ENCODE measurements at places on chromosomes 2 and 18.

- no peak for DNase-seq
Observed at GRCh38 chr18:29305516-29305915, 1128.6 kb upstream of the CDH2 start.

- no peak for DNase-seq
Observed at GRCh38 chr18:61967252-61967891, 74.6 kb upstream of the RNF152 start.

DNA sequence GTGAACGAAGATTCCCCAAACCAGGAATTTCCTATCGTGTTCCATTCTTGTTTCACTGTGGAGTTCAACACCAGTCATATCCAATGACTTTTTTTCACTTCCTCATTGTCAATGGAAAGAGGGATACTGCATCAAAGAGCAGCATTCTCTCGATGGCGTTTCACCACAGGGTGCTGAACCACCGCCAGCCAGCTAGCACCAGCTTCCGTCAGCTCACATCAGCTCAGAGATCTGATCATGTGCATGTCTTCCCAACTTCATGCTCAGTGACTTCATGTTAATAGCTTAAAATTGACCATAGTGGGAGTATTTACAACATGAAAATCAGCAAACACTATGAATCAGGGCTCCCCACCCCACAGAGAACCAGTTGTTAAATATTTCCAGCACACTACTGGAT lies 359.9 kb downstream of the TNS1 start:
- DNase-seq = no peak

GRCh38 chr18:47036927-47037578 lies 1.6 kb upstream of the ELOA2 start:
- DNase-seq = no peak

DNA sequence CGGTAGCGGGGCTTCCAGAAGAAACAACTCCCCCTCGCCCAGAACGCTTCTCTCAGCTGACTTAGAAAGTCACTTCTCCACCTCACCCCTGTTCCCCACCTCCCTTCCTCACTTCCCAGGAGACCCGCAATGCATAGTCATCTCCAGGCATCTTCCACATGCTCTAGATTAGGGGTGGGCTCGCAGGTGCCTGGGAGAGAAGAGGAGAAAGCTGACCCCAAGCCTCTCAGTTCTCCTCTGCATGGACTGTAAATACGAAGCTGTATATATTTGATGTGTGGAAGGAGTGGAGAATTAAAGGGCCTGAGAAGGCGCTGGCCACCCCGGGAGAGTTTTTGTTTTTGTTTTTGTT lies 1.8 kb downstream of the MAL start:
- no peak for DNase-seq

- no peak for DNase-seq
Observed at GRCh38 chr2:23713351-23713750, 213.6 kb downstream of the ATAD2B start.

- DNase-seq = no peak
Observed at GRCh38 chr2:23664066-23664788, 262.7 kb downstream of the ATAD2B start.

DNA sequence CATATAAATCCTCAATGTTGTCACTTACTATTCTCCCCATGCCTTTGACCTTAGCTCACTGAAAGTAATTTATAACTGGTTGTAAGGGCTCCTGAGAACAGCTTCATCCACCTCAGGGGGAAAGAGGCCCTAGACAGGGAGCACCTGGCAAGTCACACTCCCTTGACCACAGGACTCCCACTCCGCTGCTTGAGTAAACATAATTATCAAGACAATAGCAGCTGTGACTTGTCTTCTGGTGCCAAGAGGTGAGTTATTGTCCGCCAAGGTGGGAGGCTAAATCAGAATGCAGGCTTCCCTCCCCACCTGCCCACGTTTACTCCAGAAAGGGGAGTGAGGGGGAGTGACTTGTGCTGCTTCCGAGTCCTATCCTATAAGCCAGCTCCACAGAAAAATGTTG lies 230.6 kb upstream of the LRATD1 start:
- no peak for DNase-seq

DNA sequence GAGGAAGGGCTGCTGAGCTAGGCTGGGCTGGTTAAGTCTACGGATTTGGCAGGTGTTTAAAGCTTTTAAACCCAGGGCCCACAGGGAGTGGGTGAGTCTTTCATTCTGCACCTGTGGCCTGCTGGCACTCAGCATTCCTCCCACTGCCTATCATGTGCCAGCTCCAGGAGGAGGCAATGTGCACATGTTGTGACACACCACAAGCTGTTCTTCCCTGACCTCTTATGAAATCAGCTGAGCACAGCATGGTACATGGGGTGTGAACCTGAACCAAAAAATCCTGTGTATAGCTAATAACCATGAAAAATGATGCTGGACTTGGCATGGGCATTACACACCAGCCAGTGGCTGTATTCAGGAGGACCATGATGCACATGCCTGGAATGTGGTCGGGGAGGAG lies 297.9 kb upstream of the MMADHC start:
- DNase-seq = no peak

DNA sequence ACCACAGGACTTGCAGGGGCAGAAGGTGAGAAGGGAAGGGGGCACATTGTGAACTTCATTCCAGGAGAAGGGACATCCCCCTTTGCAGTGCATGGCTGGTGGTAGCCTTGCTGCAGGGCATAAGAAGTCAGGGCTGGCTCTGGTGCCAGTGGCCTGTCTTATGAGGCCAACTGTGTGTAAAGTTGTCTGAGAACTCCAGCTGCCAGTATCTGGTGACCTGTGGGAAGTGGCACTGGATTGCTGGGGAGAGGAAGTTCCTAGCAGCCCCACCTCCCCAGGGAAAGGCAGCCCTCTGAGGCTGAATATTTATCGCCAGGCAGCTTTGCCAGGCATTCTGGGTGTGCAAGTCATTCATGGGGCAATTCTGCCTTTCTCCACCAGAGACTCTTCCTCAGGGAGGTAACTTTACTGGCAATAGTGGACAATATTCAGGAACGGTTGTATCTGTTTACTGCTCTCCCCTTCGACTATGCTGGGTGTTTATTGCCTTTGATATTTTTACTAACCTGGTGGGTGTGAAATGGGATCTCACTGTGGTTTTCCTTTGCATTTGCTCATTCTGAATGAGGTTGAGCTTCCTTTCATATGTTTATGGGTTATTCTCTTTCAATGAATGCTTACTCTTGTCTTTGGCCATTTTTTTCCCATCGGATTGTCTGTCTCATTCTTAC lies 12.3 kb downstream of the TRPM8 start:
- no peak for DNase-seq

- peak; percentile 60 for DNase-seq
Observed at GRCh38 chr2:84880645-84881521, at the start of gene TRABD2A. Gene TRABD2A (minus strand): TSS chr2:84881084. CDS start chr2:84881039, 45 bp downstream.

- no peak for DNase-seq
Observed at GRCh38 chr18:59881728-59882656, 17.8 kb upstream of the PMAIP1 start.

DNA sequence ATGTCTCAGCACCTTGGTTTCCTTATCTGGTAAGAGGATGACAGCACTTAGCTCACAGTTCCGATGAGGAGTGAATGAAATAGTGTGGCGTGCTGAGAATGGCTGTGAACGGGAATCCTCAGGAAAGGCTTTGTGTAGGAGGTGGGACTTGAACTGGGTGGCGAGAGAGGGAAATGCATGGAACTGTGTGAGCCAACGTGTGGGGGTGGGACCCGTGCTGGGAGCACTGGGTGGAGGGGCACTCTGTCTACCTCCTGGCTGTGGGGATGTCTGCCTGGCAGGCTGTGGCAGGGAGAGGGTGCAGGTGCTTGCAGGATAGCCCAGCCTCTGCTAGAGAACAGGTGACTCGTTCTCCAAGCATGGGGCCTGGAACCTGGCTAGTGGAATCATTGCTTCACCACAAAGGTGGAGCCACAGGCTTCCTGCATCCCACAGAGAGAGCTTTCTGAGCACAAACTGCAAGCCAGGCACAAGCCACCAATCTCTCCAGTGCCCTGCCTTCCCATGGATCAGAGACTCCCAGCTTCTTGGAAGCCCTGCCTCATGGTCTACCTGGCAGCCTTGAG lies 145.2 kb downstream of the CELF4 start:
- DNase-seq = no peak

- no peak for DNase-seq
Observed at GRCh38 chr2:227849906-227850305, 21.5 kb upstream of the DAW1 start.

DNA sequence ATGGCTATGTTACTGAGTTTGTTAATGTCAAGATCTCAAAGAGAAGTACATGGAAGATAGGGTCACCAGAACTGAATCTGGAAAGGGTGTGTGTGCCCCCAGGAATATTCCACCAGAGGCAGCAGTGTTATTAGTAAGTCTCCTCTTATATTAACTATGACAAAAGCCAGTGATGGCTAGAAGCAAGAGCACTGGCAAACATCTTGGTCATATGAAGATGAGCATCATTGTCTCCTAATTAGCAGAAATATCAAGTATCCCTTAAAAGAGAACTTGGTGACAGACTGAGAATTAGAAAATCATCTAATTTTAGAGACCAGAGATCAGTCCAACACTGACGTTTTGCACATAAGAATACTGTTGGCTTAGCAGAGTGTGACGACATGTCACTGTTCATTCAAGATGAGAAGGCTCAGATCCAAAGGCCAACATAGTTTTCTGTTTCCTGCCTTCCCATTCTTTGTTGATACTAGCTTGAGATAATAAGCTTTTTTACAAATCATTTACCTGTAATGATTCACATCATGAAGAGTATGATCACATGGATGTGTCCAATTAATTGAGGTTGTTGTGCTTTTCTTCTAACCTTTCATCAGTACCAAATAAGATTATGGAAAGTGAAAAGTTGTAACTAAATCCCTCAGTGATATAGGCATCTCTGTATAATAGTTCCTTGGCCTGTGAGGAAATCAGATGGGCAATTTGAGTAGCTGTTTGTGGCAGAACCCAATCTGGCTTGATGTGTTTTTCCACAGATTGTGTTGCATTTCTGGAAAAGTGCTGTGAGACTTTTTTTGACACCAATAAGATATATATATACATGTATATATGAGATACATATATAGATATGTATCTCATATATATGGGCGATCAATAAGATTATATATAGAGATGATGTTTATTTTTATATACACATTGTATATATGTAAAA lies 44.5 kb downstream of the MAPRE2 start:
- DNase-seq = no peak

GRCh38 chr2:162125138-162125537 lies 26.9 kb downstream of the GCG start:
- no peak for DNase-seq

DNA sequence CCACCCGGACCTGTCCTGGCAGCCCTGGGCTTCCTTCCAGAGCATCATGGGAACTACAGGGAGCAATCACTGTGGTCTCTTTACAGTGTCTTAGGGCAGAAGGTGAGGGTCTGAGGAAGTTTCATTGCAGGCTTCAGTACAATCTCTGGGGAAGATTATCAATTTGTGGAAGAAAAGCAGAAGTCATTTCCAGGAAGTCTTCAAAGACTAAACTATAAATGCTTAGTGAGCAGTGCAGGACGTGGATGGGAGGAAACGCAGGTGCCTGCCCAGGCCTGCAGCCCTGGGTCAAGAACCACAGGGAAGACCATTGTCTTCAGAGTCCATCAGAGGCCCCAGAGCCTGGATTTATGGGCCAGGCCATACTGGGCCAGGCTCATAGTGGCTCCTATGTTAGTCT lies 54.3 kb downstream of the INO80C start:
- no peak for DNase-seq

GRCh38 chr2:216362730-216363129 lies 9.6 kb downstream of the MARCHF4 start:
- no peak for DNase-seq

- peak; percentile 80 for DNase-seq
Observed at GRCh38 chr2:31384351-31384750, 30.2 kb downstream of the XDH start.

DNA sequence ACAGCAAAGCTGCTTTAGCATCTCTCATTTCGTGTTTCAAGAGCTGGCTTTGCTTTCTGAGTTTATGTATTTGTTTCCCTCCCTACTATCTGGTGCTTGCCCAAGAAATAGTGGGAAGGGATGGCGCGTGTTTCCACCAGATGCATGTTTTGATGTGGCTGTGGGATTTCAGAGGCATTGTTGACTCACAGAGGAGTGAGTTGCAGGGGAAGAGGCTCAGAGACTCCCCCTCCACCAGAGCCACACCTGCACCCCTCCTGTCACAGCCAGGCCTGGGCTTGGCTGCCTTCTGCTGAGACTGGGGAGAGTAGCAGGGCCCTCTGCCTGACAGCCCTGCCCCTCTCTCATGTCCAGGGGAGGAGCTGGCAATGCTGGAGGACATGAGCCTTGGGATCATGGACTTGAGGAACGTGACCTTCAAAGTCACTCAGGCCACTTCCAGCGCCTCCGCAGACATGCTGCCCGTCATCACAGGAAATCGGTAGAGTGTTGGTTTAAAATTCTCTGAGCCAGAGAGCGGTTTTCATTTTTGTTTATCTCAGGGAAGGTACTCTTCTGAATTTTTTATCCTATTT lies 42.9 kb downstream of the COA5 start:
- DNase-seq = no peak

DNA sequence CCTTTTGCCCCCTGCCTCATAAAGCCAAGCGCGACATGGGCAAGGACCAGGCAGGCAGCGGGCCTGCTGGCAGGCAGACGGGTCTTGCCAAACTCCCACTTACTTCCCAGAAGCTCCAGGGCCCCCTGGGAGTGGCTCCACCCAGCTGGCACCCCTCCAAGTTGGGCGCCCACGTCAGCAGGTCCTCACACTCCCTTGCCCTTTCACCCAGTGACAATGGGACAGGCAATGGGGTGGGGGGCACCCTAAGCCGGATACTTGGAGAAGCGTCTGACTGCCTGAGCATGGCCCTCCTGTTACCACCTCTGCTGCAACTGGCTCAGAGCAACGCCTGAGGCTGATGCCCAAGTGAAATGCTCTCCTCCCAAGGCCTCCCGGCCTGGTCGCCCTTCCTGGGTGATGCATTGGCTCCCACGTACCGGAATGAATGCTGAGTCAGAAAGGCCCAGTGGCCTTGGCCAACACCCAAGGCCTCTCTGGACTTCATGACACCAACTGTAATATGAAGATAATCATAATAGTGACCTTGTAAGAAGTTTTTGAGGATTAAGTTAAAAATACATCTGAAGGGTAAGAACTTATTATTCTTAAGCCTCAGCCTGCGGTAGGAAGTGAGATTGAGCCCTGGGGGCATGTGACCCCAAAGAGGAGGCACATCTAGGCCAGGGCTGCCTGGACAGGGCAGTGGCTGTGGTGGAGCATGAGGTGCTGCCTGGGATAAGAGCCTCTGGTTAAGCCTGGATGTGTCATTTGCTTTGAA lies 31.6 kb downstream of the KCNK3 start:
- DNase-seq = peak; percentile 78

DNA sequence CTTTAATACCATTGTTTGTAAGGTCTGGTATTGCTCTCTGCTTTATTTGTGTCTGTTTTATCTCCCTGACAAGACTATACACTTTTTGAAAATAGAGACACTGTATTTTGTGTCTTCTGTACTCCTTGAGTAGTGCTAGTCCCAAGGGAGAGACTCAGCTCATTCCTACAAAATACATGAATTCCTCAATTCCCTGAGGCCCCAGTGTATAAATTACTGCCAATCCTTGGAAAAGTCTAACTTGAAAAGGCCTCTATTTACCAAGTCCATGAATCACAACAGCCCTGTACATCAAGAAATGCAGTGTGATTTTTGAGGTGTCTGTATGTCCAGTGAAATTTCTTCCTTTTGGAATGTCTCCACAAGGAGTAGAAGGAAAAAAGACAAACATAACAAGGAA lies 34.9 kb upstream of the NEDD4L start:
- no peak for DNase-seq

GRCh38 chr2:188383158-188383557 lies 91.5 kb downstream of the GULP1 start:
- DNase-seq = no peak

Measured in AG08396 (cell line).